AG04449 (cell line): ENCODE measurements at places on chromosomes 11 and 22.

DNA sequence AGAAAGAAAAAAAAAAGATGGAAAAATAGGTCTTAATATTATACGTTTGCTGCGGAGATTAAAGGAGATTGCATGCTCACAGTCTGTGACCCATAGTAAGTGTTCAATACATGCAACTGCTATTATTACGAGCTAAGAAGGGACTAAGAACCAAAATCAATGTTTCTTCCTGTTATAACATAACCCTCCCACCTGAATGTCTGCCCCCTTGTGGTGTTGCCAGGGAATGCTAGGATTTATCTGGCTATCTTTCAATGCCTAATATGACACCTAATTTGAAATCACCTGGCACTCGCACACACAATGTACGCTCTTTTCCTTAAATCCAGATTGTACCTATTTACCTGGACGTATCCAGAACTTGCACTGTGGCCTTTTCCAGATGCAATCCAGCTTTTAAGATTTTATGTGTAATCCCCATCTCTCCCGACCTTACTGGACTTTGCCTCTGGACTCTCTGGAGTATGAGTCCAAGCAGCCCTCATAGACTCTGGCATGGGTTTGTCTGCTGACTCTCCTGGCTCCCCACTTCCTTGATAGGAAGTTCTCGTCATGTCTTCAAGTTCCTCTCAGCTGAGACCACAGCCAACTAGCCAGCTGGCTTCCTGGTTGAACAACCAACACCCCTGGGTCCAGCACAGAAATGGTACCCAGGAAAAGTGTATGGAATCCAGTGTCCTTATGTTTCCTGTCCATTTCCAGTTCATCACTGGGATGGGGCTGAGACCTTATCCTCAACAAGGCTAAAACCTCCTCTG is 151.5 kb downstream of the CCDC34 start:
- DNase-seq: no peak

- DNase-seq: no peak
These were observed 5.5 kb downstream of the UPK2 start for GRCh38 chr11:118961591-118961990.

DNA sequence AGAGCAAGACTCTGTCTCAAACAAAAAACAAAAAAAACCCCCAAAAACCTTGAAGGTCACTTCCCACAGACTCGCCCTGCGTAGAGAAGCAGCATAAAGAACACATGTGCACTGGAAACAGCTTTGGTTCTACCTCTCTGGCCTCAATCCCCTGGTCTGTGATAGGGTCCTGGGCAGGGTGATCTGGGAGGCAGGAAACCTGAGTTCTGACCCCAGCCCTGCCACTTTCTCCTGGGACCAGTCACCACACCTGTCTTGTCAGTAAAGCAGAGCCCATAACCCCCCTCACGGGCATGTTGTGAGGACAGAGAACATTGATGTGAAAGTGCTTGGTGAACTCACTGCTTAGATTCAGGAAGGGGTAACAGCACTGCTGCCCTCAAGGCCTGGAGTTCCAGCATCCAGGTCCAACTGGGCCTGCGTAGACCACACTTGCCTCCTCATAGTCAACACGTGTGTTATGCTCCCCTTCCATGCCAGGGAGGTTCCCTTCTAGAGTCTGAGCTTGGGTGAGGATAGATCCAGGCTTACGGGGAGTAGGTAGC is 11.4 kb downstream of the UCP2 start:
- no peak for DNase-seq

DNA sequence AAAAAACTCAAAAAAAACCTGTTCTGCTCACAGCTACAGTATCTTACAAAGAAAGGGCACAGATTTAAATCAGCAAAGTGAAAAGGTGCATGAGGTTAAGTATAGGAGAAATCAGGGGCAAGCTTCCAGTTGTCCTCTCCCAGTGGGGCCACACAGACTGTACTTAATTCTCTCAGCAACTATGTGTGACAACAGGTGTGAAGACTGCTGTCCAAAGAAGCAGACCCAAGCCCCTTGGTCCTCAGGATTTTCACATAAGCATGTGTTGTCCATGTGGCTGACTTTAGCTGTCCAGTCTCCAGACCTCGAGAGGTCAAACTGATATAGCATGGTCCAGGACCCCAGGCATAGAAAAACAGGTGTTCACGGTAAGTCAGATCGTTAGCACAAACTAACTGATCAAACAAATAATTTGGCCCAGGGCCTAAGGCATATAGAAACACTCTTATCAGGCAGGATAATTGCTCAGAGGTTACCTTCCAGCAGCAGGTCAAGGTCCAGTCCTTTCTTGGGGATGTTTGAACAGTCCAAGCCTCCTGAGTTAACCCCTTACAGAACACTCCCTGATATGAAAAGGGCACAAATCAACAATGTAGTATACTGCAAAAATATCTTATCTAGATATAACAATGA is 21.1 kb upstream of the CSTF3 start:
- no peak for DNase-seq

DNA sequence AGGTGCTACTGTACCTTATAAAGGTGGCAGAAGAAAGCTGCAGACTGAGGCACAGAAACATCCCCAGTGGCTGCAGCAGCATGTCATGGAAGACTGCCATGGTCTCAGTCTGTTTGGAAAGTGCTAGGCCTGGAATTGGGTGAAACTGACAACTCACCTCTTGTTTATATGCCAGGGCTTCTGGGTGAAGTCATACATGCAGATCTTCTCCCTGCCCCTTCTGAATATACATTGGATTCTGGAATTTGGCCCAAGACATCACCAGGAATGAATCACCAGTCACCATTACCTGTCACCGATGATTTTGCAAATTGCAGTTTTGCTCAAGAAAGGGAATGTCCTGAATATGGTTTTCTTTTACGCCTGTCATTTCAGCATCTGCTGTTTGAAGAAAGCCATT is at the start of gene PLET1:
Gene PLET1 (minus strand): TSS at position 371 of the 400 bp plus-strand sequence. CDS start 271 bp downstream, at position 100.
- DNase-seq: no peak
